Pons (tissue), 1 donor: ENCODE measurements at places on chromosomes 12 and 14.

GRCh38 chr12:54154681-54155186 lies 34.1 kb downstream of the SMUG1 start:
- no peak for DNase-seq

- DNase-seq, result no peak
Measured at GRCh38 chr14:101223561-101224162, 320.1 kb upstream of the RTL1 start.

- no peak for DNase-seq
Measured at GRCh38 chr12:93902736-93903562, 225.8 kb downstream of the CRADD start.

GRCh38 chr12:13104409-13104808 lies 942 bp upstream of the GSG1 start:
- DNase-seq, result peak; percentile 36

DNA sequence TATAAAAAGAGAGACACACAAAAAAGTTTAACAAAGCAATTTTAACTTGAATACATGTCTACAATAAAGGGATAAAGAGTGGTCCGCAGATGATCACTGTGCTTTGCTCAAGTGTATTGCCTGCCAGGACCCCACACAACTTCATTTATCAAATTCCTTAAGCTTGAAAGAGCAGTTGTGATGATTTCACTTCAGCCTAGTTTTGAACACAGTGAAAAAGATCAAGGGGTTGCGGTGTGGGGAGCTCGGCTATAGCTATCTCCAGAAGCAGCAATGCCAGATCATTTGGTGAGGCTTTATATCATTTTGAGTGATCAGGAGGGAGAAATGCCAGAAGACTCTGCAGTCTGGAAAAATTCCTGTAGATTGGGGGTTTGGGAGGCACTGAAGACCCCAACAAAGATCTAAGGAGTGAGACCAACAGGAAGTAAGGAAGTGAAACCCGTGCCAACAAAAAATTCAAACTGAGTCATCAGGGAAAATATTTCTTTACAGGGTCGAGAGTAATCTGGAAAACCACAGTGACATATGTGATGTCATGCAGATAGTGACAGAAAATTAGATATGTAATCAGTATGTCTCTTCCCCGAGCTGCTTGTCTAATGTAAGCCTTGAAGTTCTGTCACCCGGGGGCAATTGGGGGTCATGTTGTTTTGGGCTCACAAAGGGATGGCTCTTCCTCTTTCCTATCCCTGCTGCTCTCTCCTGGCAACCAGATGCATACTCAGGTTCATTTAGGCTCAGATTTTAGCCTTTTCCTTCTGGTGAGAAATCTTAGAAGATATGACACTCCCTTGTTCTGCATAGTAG lies 221.8 kb downstream of the MSRB3 start:
- DNase-seq, result peak; percentile 2

GRCh38 chr12:25872137-25872536 lies 86.3 kb upstream of the RASSF8 start:
- no peak for DNase-seq

DNA sequence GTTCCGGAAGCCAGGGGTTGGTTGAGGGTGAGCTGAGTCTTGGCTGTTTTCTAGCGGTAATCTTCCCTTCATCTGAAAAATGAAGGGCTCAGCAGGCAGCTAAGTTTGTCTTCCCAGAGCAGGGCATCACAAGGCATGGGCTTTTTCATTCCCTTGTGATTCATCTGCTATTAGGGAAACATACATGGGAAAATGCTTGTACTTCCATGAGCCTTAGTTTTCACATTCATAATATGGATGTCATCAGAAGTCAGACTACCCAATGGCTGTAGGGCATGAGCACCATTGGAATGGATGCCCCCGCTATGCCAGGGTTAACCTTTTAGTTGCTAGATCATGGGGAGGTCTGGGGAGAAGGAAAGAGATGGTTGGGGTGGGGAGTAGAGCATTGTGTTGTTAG lies 18.7 kb downstream of the HELB start:
- DNase-seq, result no peak
